ENCODE measurements at places on chromosomes 16 and 17.
A peak's percentile ranks its signal among the peaks of the same experiment; 100 is the strongest.

GRCh38 chr16:85372627-85373372, 240.3 kb upstream of the GSE1 start:
- DNase-seq = no peak

- DNase-seq = no peak
Measured at GRCh38 chr16:38941-39892, 14.2 kb downstream of the POLR3K start.

DNA sequence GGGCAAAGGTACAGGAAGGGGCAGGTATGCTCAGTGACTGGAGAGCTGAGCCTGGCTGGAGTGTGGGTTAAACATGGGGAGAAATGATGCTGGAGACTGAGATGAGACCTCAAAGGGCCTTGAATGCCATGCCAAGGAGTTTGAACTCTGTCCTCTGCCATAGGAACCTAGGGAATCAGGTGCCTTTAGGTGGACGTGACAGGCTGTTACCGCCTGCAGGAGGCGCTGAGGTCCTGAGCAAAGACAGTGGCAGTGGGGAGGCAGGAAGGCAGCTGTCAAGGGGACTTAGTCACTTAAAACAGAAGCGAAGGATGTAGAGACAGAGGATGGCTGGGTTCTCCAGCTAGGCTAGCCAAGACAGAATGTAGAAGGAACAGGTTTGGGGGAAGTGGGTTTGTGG, 9.1 kb downstream of the PSMB3 start:
- DNase-seq = no peak

GRCh38 chr16:22849517-22849916, 35.6 kb downstream of the HS3ST2 start:
- DNase-seq = no peak

GRCh38 chr17:60304502-60304901, 87.4 kb downstream of the USP32 start:
- no peak for DNase-seq

- DNase-seq = no peak
Measured at GRCh38 chr16:3906363-3906762, 25.9 kb upstream of the CREBBP start.

DNA sequence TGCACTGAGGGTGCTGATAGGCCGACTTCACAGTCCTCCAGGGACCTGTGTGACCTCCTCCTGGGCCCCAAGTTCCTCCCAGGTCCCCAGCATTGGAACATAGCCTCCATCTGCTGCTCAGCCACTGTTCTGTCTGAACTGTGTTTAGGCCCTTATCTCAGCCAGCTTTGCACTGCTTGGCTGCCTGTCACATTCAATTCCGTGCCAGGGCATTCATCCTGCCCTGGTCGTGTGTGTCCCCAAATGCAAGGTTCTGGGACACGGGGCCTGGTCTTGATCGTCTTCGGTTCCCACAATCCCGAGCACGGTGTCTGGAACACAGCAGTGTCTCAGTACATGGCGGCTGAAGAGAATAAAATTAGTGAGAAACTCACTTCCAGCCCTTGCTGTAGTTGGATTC, 69.9 kb upstream of the NFAT5 start:
- DNase-seq = no peak

DNA sequence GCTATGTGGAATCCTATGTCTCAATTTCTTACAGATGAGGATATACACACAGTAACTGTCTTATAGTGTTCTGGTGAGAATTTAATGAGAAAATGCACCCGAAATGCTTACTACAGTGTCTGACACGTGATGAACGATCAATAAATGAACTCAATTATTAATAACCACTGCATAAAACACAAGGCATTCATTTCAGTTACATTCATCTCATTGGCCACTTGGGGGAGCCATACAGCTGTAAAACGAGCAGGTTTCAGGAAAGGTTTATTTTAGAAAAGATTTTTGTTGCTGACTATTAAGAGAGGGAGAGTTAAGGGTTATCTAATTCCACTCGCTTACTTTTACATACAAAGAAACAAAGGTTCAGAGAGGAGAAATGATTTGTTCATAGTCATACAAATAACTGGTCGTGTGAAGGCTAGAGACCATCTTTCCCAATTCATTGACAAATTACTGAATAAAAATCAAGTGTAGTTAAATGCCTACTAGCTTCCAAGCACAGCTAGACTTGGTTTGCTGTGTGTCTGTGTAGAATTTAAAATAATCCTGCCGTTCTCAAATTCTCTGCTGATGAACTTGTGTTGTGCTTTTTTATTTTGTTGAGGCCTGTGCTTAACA, 160.1 kb downstream of the MAP2K4 start:
- DNase-seq = no peak

DNA sequence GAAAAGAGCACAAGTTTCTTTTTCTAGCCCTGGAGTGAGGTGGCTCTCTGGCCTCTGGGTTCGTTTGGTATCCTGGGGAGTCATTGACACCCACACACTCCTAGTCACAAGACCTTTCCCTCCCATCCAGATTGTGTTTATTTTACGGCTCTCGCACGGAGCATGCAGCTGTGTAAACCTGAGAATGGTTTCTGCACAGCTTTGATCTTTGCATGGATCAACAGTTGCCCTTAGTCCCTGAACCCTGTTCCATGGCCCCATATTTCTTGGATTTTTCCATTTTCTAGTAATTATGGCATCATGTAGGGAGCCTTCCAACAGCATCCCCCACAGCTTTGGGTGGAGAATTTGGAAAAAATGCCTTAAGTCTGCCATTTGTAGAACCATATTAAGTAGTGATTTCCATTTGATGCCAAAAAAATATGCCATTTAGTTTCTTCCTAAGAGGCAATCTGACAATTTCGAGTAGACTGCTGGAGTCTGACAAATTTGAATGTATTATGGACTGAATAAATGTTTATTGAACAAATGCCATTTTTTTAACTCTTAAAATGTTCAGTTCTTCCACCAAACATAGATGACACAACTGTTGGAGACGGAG, 197.7 kb downstream of the WWOX start:
- no peak for DNase-seq

GRCh38 chr16:15947983-15948509, 1.4 kb upstream of the ABCC1 start:
- DNase-seq = no peak

- DNase-seq = no peak
Measured at GRCh38 chr16:60137891-60138290, 1403.8 kb upstream of the GOT2 start.

GRCh38 chr17:73261617-73261951, at the start of gene CPSF4L:
Gene CPSF4L (minus strand): TSS chr17:73261880. CDS start chr17:73261818, 62 bp downstream.
- DNase-seq = no peak

- no peak for DNase-seq
Measured at GRCh38 chr17:43860927-43861622, 14.1 kb downstream of the CD300LG start.

GRCh38 chr17:1703063-1703462, 7.1 kb downstream of the TLCD2 start:
- DNase-seq = no peak

GRCh38 chr16:75477680-75478473, 13.4 kb upstream of the TMEM170A start:
- DNase-seq = no peak

- DNase-seq = no peak
Measured at GRCh38 chr17:57044976-57045867, 39.8 kb upstream of the AKAP1 start.

DNA sequence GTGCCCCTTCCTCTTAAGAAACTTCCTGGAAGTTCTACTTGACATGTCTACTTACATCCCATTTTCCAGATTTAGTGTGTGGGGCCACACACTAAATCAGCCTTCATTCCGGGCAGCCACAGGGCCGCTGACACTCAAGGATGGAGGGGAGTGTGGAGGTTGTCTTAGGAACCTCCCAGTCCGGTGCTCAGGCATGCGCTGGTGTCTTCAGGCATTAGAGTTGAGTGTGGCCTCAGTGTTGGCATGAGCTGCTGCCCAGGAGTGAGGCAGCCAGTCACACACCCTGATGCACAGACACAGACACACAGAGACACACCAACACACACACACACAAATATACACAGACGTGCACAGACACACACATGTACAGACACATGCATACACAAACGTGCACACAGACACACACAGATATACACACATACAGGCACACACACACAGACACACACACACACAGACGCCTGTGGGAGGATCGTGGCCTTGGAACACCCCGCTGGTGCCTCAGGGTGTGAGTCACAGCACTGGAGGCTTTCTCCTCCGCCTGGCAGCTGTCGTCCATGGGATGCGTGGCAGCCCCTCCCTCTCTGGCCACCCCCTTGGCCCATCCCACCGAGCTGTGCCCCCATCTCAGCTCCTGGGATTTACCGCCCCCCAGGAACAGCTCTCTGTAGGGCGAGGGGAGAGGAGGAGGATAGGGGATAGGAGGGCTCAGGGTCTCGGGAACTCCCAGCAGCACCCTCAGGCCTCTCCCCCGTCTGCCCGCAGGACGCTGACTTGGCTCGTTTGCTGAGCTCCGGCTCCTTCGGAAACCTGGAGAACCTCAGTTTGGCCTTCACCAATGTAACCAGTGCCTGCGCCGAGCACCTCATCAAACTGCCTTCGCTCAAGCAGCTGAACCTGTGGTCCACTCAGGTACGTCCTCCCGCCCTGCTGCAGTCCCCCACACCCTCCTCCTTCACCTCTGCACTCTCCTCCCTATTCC, 75.6 kb upstream of the PLCG2 start:
- DNase-seq = no peak

DNA sequence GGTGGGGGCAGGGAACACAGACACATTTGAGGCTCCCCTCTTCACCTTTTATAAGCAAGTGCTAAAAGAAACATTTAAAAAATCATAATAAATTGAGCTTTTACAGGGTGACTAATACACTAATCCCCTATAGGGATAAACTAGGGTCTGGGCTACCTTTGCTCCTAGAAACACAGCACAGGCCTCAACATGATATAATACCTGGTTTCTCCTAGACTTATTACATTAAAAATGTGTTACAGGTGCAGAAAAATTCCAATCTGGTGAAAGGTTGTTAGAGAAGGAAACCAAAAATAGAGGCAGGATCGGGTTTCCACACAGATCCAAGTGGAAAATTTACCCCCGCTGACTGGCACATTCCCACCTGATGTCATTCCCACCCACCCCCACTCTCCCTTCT, 124.7 kb upstream of the NOG start:
- no peak for DNase-seq

DNA sequence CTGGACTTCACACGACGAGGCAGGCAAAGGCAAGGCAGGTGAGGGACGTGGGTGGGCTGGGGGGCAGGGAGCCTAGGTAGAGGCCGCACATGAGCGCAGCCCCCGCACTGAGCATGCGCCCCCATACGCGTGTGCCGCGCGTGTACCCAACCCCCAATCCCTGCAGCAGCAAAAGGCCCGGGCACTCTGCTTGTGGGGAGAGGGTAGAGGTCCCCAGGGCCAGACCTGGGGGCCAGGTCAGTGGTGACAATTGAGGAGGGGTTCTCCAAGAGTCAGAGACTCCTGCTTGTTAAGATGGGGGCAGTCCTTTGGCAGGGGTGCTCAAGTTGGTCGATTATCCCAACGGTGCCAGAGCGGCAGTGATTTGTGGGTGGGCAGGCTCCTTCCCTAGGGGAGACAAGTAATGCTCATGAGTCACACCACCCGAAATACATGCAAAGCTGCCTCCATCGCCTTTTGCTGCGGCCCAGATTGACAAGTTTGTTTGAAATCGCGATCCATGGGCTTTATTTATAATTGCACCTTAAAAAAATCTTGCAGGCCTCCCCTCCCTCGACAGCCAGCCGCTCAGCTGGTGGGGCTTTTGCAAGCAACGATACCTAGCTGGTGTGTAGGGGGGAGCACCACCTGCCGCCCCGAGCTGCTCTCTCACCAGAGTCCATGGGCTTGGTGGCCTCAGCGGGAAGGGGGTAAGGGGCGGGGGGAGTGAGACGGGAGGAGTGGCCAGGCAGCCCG, 1.1 kb upstream of the GIT1 start:
- DNase-seq = no peak

GRCh38 chr16:58085584-58086251, 43.5 kb downstream of the CFAP20 start:
- DNase-seq = no peak

- no peak for DNase-seq
Measured at GRCh38 chr16:14449334-14449733, 180.7 kb downstream of the PARN start.

- DNase-seq = no peak
Measured at GRCh38 chr16:28875134-28876018, 2.9 kb upstream of the ATP2A1 start.

- no peak for DNase-seq
Measured at GRCh38 chr17:82006468-82007227, 16.0 kb downstream of the CENPX start.

DNA sequence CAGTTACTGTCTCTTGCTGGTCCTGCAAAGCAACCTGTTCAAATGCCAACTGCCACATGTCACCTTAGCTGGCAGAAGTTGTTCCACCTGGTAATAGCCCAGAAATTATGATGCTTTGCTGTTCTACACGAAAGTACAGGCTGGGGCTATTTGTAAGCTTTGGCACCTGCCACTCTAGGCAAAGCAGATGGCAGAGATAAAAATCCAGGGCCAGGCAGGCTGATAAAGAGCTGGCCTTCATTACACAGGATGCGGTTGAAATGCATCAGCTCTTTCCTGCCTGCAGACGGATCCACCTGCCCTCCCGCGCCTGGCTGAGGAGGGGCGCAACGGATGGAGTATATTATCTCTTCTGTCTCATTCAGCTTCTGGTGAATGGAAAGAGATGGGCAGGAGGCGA, 29.3 kb upstream of the KDM8 start:
- peak; percentile 25 for DNase-seq

DNA sequence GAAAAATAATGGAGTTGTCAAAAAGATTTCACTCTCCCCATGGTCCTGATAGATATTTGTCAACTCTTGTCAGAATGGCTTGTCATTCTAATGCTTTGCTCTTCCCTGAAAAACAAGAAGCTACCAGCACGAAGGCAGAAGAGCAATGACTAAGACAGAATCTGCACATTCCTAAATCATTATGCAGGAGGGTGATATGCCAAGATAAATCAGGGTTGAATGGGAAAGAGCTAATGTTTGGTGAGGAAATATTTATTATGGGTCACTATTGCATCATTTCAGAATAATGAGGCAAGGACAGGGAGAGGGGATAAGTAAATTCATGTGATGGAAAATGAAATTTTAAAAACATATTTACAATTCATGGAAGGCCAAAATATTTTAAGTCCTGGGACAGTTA, 297.5 kb upstream of the XYLT1 start:
- no peak for DNase-seq

GRCh38 chr16:58087209-58087913, 41.8 kb downstream of the CFAP20 start:
- no peak for DNase-seq

DNA sequence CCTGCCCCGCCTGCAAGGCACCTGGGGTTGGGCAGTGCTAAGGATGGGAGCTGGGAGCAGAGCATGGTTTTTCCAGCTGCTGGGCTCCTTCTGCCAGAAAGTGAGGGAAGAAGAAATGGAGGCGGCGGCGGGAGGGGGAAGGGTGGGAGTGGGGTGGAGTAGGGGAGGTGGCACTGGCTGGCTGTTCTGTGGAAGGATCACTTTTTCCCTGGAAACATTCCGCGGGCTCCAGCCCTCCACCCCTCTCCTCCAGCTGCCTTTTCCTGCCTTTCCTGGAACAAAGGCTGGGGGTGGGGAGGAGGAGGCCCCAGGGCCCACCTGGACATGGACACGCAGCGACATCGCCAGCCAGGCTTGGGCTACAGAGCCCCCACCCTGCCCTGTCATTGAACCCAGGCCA, 41.1 kb downstream of the CFAP20 start:
- DNase-seq = no peak

GRCh38 chr17:80219763-80220053, 425 bp downstream of the SGSH start:
- no peak for DNase-seq
